Fibroblast of lung (primary cell): ENCODE measurements at places on chromosomes 7 and 10. TPM values are rescaled to one million over a fixed set of nuclear protein-coding genes. Genes with fewer than 3 reads are reported as not detected.

GRCh38 chr7:55524558-55525310, 47.6 kb downstream of the VOPP1 start:
- peak; percentile 14 for DNase-seq

GRCh38 chr10:131930586-131931330, 29.9 kb downstream of the PPP2R2D start:
- DNase-seq = no peak

DNA sequence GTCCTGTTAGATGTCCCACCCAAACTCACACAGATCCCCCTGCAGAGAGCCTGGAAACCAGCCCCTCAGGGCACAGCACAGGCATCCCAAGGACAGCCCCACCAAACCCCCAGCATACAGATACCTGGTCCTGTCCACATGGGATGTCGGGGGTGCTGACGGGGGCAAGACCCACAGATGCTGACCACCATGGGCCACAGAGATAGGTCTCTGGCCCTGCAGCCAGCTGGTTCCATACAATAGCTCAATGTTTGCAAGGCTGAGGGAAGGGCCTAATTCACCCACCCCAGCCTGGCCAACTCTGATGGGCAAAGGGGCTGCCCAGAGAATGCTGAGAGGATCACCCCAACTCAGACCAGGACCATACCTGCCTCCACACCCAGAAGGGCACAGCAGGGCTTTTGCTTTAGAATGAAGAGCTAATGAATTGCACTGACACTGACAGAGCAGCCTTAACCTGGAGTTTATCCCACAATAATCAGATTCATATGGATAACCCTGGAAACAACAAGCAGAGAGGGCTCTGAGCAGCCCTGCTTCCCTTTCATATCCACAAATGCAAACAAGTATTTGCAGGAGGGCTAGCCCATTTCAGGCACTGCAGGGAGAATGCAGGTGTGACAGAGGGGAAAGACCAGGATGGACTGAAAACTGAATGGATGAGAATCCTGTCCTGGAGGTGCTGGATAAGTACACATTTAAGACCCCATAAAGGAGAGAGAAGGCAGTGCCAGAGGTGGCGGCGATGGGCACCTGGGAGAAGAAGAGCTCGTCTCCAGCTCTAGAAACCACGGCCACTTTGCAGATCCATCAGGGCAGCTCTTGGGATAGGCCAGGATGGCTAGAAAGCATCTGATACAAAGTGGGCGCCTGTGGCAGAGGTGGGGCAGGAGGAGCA, 126.7 kb downstream of the TNS3 start:
- no peak for DNase-seq

Gene GIMAP8
- total RNA-seq = under 0.01 TPM in 2 replicates

Gene KCP
- 0.50 and 0.77 TPM in 2 replicates for total RNA-seq
